Fibroblast of skin of abdomen (primary cell): ENCODE measurements at places on chromosomes 13 and 19.

- DNase-seq, result no peak
Observed at GRCh38 chr13:66716538-66716937, 513.6 kb downstream of the PCDH9 start.

- DNase-seq, result no peak
Observed at GRCh38 chr19:32540621-32541020, 40.4 kb upstream of the PDCD5 start.

- no peak for DNase-seq
Observed at GRCh38 chr13:21119526-21119925, 56.8 kb downstream of the SKA3 start.

DNA sequence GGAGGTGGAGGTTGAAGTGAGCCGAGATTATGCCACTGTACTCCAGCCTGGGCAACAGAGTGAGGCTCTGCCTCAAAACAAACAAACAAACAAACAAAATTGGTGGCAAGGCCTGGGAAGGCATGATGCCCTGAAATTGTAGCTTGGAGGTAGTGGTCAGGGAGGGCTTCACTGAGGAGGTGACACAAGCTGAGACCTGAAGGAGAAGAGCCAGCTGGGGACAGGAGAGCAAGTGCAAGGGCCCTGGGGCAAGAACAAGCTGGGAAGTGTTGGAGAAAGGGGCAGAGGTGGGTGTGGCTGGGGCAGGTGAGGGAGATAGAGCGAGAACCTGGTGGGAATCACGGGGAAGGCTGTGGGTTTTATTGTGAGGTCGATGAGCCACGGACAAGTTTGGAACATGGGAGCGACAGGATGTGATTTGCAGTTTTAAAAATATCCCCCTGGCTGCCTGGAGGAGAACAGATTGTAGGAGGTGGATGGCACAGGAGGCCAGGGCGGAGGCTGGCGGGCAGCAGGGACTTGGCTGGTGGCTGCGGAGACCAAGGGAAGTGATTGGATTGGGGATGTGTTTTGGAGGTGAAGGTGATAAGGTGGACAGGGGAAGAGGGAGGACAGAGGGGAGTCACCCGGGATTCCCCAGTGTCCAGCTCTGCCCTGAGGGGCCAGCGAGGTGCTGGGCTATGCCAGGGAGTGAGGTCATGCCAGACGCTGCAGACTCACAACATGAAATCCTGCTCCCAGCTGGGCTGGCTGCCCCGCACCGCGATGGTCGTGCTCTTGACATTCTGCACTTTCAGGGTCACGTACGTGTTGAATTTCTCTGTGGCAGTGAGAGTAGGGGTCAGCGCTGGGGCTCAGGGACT is 14.0 kb downstream of the UNC13A start:
- no peak for DNase-seq

GRCh38 chr13:27593267-27593666 is 27.1 kb downstream of the LNX2 start:
- DNase-seq, result no peak

- DNase-seq, result no peak
Observed at GRCh38 chr19:18842166-18842565, 10.4 kb downstream of the UPF1 start.

GRCh38 chr13:98428256-98428966 is 148.5 kb downstream of the STK24 start:
- DNase-seq, result no peak

DNA sequence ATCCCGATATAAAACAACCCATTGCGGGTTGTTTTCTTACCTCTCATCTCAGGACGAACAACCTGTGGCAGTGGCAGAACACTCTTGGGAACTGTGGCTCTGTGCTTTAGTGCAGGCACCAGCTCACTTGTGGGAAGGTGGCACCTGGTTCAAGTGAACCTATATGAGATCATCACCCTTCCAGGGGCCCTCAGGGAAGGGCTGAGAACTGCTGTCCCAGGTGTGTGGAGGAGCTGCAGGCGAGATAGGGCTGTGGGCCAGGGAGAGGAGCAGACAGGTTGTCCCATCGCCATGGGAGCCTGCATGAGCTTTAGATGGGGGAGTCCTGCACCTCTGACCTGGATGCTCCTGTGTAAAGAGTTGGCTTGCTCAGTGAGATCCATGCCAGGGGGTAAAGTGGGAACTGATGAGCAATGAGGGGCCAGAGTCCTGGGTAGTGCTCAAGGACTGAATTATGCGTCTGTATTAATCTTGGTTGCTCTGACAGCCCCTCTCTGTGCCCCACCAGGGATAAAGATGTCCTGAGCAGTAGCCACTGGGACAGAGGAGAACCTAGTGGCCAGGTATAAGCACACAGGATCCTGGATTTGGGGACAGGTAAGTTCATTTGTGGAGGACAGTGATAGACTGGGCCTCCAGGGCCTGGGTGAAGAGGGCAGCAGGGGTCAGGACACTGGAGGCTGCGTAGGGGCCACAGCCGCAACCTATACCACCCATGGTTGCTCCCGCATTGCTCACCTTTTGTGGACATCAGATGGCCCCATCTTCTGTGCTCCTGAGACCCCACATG is 8.7 kb downstream of the CEACAM4 start:
- DNase-seq, result no peak

DNA sequence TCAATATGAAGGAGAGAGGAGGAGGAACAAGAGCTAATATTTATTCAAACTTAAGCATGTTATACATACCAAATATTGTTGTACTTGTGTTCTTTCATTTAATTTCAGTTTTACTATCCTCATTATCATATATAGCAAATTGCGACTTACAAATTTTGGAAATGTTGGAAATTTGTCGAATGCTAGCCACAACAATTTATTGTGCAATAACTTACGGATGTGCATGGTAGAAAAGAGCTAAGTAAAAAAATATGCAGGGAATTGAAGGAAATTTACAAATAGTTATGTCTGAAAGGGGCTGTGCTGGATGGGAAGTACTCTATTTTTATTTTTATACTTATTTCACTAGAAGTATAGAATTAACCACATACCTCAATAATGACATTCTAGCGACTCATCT is 376.3 kb downstream of the PCDH20 start:
- peak; percentile 4 for DNase-seq

GRCh38 chr13:26184791-26185250 is 37.3 kb downstream of the RNF6 start:
- DNase-seq, result peak; percentile 61

- no peak for DNase-seq
Observed at GRCh38 chr13:27280009-27280656, 9.5 kb downstream of the RASL11A start.

DNA sequence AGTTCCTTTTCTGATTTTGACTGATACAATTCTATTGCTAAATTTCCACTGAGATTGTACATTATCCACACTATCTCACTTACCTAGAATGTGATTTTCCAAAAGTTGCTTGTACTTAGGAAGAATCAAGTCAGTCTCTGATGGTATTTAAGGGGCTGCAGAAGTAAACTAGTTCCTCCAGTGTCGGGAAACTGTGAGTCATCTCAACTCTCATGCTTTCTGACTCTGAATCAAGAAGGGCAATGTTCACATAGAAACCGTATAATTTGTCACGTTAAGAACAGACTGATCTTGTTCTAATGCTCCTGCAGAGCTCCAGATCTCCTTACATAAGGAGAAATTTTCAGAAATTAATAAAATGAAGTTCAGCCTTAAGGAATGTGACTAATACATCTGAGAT is 369.3 kb downstream of the KLF5 start:
- DNase-seq, result peak; percentile 59

GRCh38 chr19:10118960-10119359 is 739 bp downstream of the EIF3G start:
- no peak for DNase-seq

DNA sequence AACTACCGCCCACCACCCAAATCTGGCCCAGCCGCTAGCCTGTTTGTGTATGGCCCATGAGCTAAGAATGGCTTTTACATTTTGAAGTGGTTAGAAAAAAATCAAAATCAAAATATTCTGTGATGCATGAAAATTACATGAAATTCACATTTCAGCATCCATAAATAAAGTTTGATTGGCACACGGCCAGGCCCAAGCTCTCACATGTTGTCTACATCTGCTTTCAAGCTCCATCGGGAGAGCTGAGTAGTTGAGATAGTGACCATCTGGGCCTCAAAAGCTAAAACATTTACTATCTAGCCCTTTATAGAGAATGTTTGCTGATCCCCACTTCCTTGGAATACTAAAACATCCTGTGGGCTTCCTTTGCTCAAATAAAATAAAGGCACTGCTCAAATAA is 14.5 kb downstream of the RFX2 start:
- DNase-seq, result no peak

- no peak for DNase-seq
Observed at GRCh38 chr13:82480415-82480814, 1401.9 kb downstream of the SLITRK1 start.

DNA sequence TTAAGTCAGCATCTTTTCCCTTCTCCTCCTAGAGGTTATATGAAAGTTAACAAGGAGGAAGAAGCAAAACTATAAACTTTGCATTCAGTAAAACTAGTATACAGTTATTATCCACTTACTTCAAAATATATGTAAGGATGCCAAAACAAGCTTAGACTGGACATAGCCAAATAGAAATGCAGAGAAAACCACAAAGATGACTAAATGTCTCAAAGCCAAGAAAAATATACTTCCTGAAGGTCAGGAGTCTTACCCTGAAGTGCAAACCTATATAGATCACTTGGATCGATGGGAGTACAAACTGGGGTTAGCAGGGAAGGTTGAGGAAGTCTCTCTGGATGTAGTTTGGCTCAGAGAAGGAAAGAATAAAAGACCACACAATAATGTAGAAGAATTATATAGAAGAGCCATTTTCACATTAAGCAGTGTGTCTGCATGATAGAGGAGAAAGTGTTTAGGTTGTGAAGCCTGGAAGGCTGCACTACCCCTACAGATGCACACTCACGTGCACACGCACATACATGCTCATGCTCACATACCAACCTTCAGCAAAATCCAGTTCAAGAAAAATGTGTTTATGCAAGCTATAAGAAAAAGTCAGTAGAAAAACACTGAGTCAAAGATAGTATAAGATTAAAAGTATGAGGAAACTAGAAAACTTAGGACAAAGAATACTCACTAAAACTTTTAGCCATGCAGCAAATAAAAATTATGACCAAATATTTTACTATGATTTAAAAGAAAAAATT is 112.1 kb upstream of the RXFP2 start:
- peak; percentile 40 for DNase-seq

- no peak for DNase-seq
Observed at GRCh38 chr19:28426110-28426729, 786.7 kb downstream of the UQCRFS1 start.

DNA sequence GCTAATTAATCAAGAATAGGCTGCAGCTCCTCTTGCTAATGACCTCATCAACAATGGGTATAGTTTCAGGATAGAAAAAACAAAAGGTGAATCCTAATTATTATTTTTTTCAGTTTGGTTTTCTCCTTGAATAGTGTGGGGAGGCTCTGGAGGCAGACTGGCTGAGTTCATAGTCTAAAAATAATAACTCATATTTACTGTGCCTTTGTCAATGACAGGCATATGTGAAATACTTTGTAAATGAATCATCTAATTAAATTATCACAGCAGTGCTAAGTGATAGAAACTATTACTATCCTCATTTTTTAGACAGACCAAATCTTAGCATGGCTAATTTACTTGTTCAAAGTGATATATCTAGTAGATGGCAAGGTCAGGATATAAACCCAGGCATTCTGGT is 1261.0 kb upstream of the SLC10A2 start:
- DNase-seq, result peak; percentile 22

DNA sequence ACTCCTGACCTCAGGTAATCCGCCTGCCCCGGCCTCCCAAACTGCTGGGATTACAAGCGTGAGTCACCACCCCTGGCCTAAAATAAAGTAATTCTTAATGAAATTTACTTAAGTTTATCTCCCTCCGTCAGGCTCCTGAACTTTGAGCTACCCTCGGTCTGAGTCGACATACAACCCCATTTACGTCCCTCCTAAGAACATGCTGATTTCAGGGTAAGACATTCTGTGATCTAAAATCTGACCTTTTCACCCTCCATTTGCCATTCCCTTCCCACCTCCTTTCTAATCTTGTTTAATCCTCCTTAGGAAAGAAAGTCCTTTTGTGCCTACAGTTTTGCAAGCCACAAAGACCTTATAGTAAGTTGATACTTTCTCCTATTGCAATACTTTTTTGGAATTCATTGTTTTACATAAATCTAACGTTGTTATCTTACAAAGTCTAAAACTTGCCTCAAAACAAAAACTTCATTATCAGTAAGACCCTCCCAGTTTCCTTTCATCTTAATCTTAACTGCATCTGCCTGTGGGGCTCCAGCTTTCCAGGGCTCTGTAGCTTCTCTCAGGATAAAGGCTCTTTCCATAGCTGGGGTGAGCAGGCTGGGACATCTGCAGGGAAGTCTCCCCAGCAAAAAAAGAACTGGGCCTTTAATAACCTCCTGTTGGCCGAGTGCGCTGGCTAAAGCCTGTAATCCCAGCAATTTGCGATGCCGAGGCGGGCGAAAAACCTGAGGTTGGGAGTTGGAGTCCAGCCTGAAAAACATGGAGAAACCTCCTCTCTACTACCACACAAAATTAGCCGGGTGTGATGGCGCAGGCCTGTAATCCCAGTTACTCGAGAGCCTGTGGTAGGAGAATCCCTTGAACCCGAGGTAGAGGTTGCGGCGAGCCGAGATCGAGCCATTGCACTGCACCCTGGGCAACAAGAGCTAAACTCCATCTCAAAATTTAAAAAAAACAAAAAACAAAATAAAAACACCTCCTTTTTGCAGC is 143.1 kb downstream of the ZNF737 start:
- no peak for DNase-seq

DNA sequence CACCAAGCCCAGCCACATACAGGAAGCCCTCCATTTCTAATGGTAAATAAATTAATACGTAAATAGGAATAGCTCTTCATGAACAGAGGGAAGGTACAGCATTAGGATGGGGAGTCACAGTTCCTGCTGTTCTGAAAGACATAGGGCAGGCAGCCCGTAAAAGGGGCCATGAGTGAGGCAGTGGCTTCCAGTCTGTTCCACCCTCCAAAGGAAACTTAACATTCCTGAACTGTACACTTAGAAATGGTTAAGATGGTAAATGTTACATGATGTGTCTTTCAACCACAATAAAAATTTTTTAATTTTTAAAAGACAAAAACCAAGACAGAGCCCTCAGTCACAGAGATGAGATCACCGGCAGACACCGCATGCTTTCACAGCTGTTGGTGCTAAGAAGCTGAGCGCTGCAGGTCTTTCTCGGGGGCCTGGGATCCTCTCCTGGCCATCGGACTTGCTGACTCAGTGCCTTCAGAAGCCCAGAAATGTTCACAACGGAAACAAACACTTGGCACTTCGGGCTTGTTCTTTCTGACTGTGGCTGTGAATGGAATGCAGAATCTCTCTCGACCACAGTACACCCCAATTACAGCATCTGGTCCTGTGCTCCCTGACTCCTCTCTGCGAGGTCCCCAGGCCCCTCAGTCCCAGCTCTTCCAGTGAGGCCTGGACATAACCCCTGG is 36.4 kb downstream of the EPS15L1 start:
- peak; percentile 98 for DNase-seq
